ENCODE measurements at places on chromosomes 6 and 20.

DNA sequence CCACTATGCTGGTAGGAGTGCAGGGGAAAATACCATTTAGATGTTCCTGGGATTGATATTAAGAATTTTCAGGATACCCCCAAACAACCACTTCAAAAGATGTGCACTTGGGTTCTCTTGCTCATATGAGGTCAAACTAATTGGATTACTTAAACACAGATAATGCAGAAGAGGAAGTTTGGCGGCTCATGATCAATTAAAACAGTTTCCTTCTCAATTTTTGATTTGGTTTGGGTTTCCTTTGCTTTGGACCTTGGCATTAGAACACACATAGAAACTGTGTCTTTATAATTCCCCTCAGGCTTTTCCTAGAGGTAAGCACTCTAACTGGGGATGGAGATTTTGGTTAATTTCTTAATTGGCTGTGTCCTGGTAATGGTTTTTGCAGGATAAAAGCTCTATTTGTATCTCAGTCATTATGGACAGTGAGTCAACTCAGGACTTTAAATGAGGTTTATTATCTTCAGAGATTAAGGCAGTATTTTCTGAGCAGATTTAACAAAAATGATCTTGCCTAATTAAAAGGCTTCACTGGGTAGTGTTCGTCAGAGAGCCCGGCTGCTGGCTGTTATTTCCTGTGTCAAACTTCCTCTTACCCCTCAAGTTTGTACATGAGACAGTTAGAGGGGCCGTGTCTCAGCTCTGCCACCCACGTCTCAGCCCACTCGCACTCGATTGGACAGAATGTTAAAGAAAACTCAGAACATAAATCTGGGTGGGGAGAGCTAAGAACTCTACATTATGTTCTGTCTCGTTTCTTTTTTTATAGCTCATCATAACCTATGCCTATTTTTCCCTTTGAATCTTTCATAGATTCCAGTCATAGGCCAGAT, 50.3 kb upstream of the PREP start:
- DNase-seq, result no peak

DNA sequence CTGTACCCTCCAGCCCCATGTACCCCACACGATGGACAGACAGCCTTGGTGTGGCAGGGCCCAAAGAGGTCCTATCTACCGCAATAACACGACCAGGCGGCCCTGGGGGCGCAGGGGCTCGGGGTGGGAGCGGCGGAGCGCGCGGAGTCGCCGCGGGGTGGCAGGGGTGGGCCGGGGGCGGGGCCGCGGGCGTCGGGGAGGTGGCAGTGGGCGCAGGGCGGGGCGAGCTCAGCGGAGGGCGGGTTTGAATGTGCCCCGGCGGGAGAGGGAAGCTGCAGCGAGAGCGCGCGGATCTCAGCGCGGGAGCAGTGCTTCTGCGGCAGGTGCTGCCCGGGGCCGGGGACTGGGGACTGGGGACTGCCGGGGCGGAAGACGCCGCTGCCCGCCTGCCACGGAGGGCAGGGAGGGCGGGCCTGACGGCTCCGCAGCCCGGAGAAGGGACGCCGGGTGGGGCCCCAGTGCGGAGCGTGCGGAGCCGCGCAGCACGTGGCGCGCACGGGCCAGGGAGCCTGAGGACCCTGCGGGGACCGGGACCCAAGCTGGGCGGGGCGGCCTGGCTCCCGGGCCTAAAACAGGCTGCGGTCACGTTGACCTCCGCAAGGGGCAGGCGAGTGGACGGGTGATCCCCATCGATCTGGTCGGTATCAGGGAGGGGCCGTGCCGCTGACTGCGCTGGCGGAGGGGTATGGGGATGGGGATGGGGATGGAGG, at the start of gene SLC29A1:
SLC29A1 (plus strand) TSS at position 277 of the 710 bp plus-strand sequence. CDS start 3,719 bp downstream, outside the sequence.
- DNase-seq, result peak; percentile 76

GRCh38 chr20:20638878-20639277, 73.6 kb downstream of the RALGAPA2 start:
- DNase-seq, result no peak

GRCh38 chr6:43838276-43839036, 68.4 kb downstream of the VEGFA start:
- no peak for DNase-seq

DNA sequence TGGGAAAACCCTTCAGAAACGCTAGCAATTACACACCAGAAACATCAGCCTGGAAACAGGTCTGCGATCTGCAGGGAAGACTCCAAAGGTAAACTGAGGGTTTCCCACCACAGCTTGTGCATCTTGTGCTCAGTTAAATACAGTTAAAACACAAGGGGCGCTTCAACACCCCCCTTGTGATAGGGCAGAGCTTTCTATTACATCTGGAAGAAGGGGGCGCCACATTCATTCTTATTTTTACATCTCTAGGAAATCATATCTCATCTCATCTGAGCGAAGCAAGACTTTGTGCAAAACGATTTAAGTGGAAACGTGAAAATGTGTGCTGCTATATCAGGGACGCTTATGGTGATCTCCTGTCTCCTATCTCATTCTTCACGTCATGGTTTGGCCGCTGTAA, 58.5 kb downstream of the PRND start:
- DNase-seq, result no peak

DNA sequence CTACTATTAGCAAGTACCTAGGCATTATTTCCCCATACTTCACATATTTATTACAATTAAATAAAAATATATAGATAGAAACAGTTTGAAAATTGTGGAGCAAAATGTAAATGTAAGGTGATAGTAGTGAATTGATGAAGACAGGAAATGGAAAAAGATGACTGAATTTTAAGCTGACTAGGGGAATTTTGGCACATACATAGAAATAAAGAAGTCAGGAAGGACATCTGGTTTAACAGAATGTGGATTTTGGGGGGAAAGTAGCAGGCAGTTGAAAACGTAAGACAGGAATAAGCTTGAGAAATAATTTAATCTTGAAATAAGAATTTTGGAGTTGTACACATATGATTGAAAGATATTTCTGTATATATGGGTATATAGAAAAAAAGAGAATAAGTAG, 701.7 kb upstream of the CITED2 start:
- no peak for DNase-seq

DNA sequence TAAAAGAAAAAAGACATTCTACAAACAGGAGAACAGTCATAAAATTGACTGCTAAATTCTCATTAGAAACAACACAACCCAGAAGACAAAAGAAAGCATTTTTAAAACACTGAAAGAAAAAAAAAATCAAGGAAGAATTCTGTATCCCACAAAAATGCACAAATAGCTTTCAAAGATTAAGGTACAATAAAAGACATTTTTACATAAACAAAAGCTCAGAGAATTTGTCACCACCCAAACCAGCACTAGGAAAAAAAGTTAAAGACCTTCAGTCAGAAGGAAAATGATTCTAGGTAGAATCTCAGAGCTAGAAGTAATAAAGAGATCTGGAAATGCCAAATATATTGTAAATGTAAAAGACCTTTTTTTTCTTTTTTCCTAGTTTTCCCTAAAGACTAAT, 252.4 kb downstream of the CLIC5 start:
- DNase-seq, result no peak

GRCh38 chr20:38108438-38108985, 56.6 kb downstream of the TGM2 start:
- DNase-seq, result no peak

- DNase-seq, result no peak
These were observed 280.8 kb downstream of the FOXA2 start for GRCh38 chr20:22303523-22303922.

DNA sequence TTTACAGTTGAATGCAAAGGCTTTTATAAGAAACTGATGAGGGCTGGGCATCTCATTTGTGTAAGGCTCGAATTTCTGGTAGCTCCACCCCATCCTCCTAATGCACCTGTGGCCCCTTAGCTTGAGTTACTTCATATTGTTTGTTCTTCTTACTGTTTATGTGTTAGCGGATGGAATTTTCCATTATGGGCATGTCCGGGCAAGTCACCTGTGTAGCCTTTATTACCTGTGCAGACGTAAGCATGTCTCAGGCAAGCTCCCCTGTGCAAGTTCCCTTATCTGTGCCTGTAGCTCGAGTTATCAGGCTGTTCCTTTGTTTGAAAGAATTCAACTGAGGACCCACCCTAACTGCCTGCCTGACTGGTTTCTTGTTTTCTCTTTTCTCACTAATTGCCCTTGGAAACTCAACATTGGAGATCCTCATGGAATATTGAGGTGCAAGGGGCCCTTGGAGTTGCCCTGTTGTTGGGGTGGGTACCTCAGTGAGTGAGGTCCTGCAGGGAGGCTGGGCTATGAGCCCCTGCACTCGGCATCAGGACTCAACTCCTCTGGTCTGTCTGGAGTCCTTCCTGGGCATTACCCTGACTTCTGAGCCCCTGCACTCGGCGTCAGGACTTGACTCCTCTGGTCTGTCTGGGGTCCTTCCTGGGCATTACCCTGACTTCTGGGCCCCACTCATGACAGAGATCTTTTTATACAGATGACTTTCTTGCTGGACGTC, 207.9 kb upstream of the SULF2 start:
- no peak for DNase-seq

Data from SHP77 (cell line).